Germinal center (tissue), 1 donor: ENCODE measurements at places on chromosomes 5 and 9.

DNA sequence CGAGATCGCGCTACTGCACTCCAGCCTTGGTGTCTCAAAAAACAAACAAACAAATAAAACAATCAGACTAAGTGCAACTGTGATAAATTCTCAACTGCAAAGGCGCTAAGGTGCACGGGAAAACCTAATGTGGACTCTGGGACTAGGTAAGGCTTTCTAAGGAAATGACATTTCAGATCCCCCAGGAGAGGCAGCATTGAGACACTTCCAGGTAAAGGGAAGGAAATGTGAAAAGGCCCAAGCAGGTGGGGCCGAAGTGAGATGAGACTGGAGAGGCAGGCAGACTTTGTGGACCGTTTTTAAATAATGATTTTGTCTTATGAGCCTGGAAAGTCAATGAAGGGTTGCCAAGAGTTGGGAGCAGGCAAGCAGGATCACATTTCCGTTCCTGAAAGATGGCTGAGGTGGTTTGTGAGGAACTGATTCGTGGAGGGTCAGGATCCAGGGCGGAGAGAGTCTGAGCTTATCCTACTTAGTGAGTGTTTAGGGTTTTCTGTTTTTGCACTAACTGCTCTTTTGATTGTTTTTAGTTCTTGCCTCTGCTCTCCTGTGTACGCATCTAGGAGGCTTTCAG, 2.0 kb upstream of the APBA1 start:
- no peak for DNase-seq

- DNase-seq, result no peak
Observed at GRCh38 chr5:13249854-13250253, 694.6 kb downstream of the DNAH5 start.

DNA sequence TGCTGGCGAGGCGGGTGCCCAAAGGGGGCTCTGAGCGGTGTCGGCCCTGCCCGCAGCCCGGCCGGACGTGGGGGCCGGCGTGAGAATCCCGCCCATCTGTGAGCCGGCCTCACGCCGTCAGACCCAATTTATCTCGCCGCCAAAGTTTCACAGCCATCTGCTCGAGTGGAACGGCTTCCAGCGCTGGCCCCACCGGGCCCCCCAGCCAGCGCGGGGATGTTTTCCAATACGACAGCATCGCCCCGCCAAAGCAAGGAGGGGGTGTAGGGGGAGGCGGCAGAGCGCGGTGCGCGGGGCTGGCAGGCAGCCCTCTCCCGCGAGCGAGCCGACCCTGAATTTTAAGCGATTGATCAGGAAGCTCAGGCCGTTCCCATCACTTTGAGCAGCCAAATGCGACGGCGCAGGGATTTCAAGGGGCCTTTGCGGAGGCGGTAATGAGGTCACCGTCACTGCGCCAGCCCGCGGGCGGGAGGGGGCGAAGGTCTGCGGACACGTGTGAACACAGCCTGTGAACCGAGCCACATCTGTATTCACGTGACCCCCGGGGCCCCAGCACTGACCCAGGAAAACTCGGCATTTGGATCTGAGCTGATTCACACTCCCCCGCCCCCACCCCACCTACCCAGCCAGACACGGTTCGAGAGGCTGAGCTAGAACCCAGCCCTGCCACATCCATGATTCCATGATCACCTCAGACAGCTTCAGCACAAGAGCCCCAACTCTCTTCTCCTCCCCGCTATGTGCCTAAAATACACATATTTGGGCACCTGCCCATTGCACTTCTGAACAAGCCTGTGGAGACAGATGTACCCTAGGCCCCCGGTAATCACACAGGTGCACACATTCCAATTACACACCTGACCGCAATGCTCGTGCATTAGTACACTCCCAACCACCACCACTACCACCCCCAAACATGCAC, 47.8 kb upstream of the PSD2 start:
- DNase-seq, result peak; percentile 43

- peak; percentile 86 for DNase-seq
Observed at GRCh38 chr5:149828161-149829011, 98.3 kb downstream of the PPARGC1B start.

DNA sequence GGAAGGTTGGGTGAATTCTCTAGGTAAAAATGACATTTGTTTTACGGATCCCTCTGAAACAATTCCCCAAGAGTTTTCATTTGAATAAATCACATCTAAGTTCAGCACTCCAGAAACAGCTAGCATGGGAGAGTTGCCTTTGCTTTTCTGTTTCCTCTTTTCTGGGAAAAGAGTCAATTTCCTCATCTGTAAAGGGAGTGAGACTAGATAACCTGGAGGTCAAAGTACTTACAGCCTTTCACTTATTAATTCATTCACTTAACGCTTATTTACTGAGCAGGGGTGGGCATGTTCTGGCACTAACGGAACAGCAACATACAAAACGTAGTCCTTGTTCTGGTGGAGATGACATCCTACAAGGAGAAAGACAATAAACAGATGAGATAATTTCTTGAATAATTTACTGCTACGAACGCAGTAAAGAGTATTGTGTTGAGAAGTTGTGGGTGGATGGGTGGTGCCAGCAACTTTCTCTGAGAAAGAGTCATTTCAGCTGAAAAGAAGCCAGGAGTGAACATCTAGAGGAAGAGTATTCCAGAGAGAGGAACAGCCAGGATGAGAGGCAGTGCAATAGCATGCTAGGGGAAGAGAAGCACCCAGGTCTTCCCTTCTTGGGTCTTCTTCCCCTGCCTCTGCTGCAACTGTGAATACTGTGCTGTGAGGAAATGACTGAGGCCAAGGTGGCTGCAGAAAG, 335.6 kb downstream of the ZSWIM6 start:
- no peak for DNase-seq

GRCh38 chr5:133527311-133527710, 85.0 kb downstream of the FSTL4 start:
- no peak for DNase-seq
